ENCODE measurements at places on chromosomes 1 and 21.

- DNase-seq, result no peak
Observed at GRCh38 chr1:113565621-113566020, 175.3 kb downstream of the MAGI3 start.

GRCh38 chr1:155012026-155012546 lies 9.5 kb downstream of the ZBTB7B start:
- no peak for DNase-seq

DNA sequence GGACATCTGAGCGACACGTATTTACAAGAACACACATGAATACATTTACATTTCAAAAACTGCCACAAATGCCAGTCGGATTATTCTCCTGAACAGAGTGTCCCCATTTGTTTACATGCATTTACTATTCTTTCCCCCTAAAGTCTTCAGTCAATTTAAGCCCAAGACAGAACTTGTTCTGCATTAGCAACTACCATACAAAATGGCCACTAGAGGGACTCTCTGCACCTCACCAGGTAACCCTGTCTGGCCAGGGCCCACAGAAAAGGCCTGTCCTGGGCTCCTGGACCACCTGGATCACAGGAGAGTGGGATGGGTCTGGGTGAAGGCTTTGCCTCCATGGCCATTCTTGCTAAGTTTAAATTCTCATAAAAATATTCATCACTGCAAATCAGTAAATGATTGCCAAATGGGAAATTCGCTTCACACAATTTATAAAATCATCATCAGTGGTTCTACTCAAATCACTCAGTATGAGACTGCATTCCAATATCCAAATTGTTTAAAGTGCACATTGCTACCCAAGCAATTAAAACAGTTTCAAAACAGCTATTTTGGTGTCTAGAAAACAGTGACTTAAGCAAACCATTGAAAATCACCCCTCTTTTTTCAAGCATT lies 12.5 kb upstream of the GUCA2A start:
- DNase-seq, result peak; percentile 44

- DNase-seq, result no peak
Observed at GRCh38 chr1:207103892-207104373, at the start of gene C4BPA. Gene C4BPA, plus strand, starts transcription at chr1:207104233. Its CDS starts 8,793 bp downstream, at chr1:207113026.

DNA sequence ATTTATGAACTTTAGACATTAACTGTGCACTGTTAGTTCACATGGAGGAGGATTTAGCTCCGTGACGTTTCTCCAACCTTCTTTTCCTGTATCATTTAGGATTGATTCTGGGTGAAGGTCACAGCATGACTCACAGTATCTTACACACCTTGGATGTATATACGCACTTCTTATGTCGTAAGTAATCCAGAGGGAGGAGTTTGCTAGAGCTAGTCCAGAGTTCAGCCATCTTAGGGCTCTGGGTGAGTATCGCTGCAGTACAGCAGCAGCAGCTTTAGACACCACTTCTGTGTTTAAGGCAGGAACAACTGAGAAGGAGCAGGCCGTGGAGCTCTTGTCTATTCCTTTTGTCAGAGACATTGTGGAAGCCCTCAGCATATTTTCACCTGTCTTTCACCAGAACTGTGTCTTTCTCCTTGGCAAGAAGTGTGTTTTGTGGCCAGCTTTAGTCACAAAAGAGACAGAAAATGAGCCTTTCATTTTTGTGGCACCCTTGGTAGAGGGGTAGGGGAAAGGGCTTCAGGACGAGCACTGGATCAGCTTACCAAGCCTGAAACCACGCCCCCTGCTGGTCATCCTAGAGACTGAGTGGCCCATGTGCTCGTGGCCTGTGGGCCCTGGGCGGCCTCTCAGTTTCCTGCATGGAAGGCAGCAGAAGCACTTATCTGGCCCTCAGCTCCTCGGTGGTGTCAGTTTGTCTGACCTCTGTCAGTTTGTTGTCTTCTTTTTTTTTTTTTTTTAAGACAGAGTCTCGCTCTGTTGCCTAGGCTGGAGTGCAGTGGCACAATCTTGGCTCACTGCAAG lies 64.0 kb downstream of the ADARB1 start:
- peak; percentile 41 for DNase-seq

GRCh38 chr21:29351691-29352090 lies 53.0 kb downstream of the BACH1 start:
- no peak for DNase-seq

DNA sequence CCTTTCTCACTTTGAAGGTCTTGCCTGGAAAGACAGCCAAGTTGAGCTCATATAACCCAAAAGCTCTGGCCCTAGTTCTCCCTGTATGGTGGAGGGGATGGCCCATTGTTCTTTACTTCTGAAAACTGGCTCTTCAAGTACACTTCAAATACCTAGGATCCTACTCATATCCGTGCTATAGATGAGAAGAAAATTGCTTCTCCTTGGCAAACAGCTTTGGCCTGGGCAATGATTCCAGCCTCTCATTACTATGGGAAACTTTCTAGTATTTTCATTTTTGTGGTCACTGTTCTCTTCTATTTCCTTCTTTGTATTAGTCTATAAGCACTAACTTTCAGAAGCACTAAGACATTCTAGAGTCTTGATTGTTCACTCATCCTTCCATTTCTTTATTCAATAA lies 53.7 kb downstream of the ZNF697 start:
- DNase-seq, result no peak

DNA sequence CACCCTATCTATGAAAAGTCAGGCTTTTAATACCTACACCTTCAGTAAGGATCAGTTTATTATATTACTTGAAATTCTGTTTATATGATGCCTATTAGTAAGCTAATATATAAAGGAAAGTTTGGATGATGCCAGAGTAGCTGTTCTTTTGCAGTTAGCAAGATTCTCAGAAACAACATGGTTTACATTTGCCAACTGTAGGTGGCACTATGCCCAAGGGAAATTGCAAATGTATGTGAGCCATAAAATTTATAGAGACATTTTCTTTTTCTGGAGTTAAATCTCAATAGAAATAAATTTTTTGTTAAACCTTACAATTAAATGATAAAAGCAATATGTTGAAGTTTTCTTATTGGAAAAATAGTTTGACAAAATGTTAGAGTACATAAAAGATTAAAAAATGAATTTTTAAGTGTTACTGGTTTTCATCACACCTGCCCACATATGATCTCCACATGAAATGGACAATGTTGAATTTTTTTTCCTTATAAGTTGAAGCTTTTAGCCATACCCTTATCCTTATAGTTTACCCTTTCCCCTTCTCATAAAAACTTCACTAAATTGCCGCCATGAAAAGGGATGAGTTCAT lies 32.1 kb upstream of the EPHX4 start:
- peak; percentile 10 for DNase-seq

All from GM19239 (cell line).